ENCODE measurements at places on chromosomes 11 and 22. TPM values are rescaled to one million over a fixed set of nuclear protein-coding genes. Genes with fewer than 3 reads are reported as not detected.

GRCh38 chr11:60195923-60196368 lies 13.1 kb upstream of the MS4A6A start:
- H3K27me3 ChIP-seq, result no peaks in the 10 kb centered on the region
- peaks cover 37% of the 10 kb centered on the region for H3K4me1 ChIP-seq
- no peak overlapping the region for H3K4me3 ChIP-seq

- H3K4me3 ChIP-seq, result no peak overlapping the region
- no peak for DNase-seq
- no peaks in the 10 kb centered on the region for H3K36me3 ChIP-seq
- H3K27me3 ChIP-seq, result peaks cover 90% of the 10 kb centered on the region
Measured at GRCh38 chr11:31808721-31809540, 2.2 kb downstream of the PAX6 start.

GRCh38 chr11:17921659-17922415 lies 91.0 kb downstream of the SERGEF start:
- no peaks in the 10 kb centered on the region for H3K36me3 ChIP-seq
- no peak for DNase-seq
- H3K27ac ChIP-seq, result no peak overlapping the region
- no peak overlapping the region for H3K4me3 ChIP-seq
- no peaks in the 10 kb centered on the region for H3K27me3 ChIP-seq

DNA sequence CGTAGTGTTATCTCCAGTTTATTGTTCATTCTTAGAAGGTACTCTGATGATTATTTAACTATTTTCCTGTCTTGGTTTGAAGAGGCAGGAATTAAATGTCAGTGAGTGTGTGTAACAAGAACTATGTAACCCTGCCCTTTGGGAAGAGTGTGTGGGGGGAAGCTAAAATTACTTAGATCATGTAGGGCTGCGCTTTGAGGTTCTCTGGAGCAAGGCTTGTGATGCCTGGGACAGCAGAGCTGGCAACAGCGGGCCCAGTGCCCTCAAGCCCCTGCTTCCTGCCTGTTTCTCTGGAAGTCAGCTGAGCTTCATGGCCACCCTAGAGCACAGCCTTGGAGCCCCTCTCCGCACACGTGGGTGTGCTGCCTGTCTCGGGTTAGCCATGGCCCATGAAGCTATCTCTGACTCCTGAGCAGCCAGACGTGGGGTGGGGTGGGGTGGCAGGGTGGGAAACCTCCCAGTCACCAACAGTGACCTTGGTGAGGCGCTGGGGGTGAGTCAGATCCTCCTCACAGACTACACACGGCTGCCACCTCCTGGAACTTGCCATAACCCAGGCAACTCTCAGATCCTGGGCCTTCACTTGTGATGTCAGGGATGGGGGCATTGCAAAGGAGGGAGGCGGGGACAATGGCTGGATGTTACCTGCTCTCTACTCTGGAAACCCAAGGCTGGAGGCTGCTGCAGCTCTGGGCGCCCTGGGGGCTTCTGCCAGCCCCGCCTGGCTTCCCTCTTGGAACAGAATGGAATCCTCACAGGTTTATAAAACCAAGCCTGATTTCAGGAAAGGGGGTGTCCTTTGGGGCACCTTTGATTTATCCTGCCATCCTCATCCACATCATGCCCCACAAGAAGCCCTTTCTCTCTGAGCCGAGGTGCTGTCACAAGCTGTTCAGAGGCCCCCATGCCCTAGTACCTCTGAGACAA lies 88.6 kb downstream of the SNX19 start:
- no peaks in the 10 kb centered on the region for H3K4me1 ChIP-seq
- H3K27me3 ChIP-seq, result no peaks in the 10 kb centered on the region
- no peaks in the 10 kb centered on the region for H3K36me3 ChIP-seq
- no peak overlapping the region for H3K27ac ChIP-seq

DNA sequence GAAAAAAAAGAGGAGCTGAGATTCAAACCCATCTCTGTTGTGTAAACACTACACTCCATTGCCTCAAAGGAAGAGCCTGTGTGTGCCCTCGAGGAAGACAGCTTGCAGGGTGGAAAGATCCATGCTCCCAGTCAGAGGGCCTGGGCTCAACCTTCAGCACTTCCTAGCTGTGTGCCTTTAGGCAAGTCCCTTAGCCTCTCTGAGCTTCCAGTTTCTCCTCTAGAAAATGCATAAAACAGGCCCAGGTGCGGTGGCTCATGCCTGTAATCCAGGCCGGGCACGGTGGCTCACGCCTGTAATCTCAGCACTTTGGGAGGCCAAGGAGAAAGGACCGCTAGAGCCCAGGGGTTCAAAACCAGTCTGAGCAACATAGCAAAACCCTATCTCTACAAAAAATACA lies 4.6 kb upstream of the ARFGAP2 start:
- H3K27me3 ChIP-seq, result no peaks in the 10 kb centered on the region
- H3K27ac ChIP-seq, result no peak overlapping the region
- H3K4me3 ChIP-seq, result no peak overlapping the region
- H3K4me1 ChIP-seq, result peaks cover 8% of the 10 kb centered on the region

GRCh38 chr11:108216988-108217387 lies 5.5 kb downstream of the NPAT start:
- H3K4me3 ChIP-seq, result no peak overlapping the region
- no peak overlapping the region for H3K27ac ChIP-seq
- no peaks in the 10 kb centered on the region for H3K27me3 ChIP-seq
- H3K4me1 ChIP-seq, result peaks cover 10% of the 10 kb centered on the region
- peaks cover 2% of the 10 kb centered on the region for H3K36me3 ChIP-seq
- DNase-seq, result no peak

GRCh38 chr22:50061824-50062355 lies 3.8 kb upstream of the TTLL8 start:
- H3K4me3 ChIP-seq, result no peak overlapping the region
- H3K27me3 ChIP-seq, result peaks cover 10% of the 10 kb centered on the region
- H3K27ac ChIP-seq, result no peak overlapping the region
- no peaks in the 10 kb centered on the region for H3K4me1 ChIP-seq

- no peak overlapping the region for H3K4me3 ChIP-seq
- no peak overlapping the region for H3K27ac ChIP-seq
- no peaks in the 10 kb centered on the region for H3K36me3 ChIP-seq
- DNase-seq, result no peak
- H3K4me1 ChIP-seq, result peaks cover 16% of the 10 kb centered on the region
- no peaks in the 10 kb centered on the region for H3K27me3 ChIP-seq
Measured at GRCh38 chr22:47162865-47163264, 400.4 kb downstream of the TBC1D22A start.

GRCh38 chr22:31604137-31604705 lies 57.8 kb downstream of the PISD start:
- H3K4me1 ChIP-seq, result peaks cover 18% of the 10 kb centered on the region
- H3K4me3 ChIP-seq, result no peak overlapping the region
- H3K27me3 ChIP-seq, result no peaks in the 10 kb centered on the region
- no peak for DNase-seq

GRCh38 chr11:93655581-93656255 lies 5.8 kb upstream of the CEP295 start:
- no peaks in the 10 kb centered on the region for H3K4me1 ChIP-seq
- no peak overlapping the region for H3K4me3 ChIP-seq
- no peak for DNase-seq
- peaks cover 26% of the 10 kb centered on the region for H3K27me3 ChIP-seq
- H3K27ac ChIP-seq, result no peak overlapping the region

Gene CNGA4
- total RNA-seq, result not detected

Gene FOLR2
- total RNA-seq, result not detected

Gene RPL27A
- 1,303 TPM for total RNA-seq

Gene APOBEC3H
- total RNA-seq, result not detected
